ENCODE measurements at places on chromosomes 7 and 10.
A peak's percentile ranks its signal among the peaks of the same experiment; 100 is the strongest.

DNA sequence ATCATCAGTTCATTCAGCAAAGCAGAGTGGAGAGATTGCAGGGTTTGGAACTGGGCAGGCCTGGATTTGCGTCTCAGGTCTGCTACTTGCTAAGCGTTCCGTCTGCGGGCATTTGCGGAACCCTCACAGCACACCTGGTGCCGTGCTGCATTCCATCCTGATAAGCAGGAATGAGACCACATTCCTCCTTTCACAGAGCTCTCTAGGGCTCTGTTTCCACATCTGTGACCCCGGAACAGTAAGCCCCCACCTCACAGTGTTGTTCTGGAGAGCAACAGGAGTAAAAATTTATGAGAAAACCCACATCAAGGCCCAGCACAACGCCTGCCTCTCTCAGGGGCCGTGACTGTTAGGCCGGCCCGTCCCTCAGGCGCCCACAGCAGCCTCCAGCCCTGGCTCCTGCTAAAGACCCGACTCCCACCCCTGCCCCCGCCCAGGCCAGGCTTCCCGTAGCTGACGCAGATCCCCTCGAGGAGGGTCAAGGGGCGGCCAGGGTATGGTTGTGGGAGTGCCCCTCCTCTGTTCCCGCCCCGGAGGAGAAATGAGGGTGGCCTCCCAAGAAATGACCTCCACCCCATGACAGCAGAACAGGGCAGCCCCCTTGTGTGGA lies 128.9 kb downstream of the RGS10 start:
- DNase-seq: no peak

DNA sequence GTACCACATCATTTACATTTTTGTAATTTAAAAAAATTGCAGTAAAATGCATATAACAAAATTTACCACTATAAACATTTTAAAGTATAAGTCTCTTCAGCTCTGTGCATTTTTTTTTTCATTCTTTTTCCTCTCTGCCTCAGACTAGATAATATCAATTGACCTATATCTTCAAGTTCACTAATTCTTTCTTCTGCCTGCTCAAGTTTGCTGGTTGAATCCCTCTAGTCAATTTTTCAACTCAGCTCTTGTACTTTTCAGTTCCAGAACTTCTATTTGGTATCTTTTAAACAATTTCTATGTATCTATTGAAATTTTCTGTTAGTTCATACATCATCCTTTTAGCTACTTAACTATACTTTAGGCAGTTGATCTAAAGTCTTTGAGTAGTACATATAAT lies 112.0 kb downstream of the MICU1 start:
- DNase-seq: no peak

GRCh38 chr10:117350909-117351308 lies 24.3 kb downstream of the PDZD8 start:
- no peak for DNase-seq

- DNase-seq: no peak
Observed at GRCh38 chr10:49605216-49605938, 4.7 kb upstream of the SLC18A3 start.

GRCh38 chr10:129039406-129040370 lies 427.4 kb upstream of the MGMT start:
- no peak for DNase-seq

GRCh38 chr7:15081891-15082290 lies 179.3 kb upstream of the DGKB start:
- DNase-seq: no peak

GRCh38 chr10:13449296-13449695 lies 79.5 kb downstream of the BEND7 start:
- DNase-seq: no peak

DNA sequence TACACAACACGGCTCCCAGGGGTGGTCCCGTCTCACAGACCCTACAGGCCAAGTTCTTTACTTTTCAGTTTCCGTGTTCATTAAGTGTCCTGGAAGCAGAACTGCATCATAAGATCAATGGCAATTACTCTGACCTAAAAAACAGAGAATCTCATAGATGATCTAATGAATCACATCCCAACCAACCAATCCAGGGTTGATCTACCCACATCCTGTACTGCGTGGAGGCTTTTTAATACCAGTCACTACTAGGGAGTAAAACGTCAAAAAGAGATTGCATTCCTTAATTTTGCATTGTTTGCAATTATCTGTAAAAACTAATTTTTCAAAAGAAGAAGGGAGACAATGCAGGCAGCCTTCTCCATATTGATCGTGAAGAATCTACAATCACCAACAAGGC lies 72.6 kb downstream of the PARD3 start:
- DNase-seq: no peak

DNA sequence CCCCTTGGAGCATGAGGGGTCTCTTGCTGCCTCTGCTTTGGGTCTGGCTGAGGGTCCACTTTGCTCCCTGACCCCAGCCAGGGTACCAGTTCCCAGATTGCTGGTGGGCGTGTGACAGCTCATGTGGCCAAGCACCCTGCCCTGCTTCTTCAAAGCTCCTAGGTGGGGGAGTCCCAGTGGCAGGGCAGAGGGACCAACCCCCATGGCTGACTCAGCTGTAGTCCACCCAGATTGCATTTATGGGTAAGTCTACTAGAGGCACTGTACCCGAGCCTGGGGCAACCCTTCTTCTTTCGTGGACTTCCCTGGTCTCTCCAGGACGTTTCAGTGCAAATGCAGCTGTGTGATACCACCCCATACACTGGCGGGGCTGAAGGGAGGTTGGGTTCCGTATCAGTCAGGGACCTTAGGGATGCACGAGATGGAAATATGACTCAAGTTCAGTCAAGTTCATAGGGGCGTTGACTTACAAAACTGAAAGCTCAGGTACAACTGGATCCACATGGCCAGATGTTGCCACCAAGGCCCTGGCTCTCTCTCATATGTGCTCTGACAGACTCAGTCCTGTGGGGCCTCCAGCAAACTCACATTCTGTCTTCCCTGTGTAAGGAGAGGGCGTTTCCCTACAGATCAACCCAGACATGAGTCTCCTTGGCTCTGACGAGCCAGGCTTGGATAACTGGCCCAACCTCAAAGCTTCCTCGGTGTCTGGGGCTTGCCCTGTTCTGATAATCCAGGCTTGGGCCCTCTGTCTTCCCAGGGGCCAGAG lies 13.6 kb downstream of the PTPRE start:
- DNase-seq: peak; percentile 78

GRCh38 chr7:24902276-24902675 lies 77.7 kb downstream of the OSBPL3 start:
- no peak for DNase-seq

DNA sequence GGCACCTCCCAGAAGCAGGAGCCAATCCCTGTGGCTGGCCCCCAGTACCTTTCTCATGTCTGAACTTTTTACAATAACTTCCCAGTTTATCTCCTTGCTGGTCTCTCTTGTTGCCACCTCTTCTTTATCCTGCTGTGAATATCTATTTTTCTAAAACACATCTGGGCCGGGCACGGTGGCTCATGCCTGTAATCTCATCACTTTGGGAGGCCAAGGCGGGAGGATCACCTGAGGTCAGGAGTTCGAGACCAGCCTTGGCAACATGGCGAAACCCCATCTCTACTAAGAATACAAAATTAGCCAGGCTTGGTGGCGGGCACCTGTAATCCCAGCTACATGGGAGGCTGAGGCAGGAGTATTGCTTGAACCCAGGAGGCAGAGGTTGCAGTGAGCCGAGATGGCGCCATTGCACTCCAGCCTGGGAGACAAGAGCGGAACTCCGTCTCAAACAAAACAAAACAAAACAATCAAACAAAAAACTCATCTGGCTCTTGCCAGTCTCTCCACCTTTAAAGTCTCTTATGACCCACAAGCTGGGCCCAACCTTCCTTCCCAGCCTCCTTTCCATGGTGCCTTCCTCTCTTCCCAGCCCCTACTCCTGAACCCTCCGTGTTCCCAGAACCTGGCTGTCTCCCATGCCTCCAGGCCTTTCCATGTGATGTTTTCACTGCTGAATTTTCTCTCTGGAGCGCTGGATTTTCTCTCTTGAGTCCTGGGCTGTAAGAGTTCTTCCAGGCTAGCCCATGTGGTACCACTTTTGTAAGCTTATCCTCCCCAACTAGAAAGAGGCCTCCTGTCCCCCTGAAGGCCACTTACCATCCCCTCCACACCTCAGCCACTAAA lies 51.3 kb downstream of the HIP1 start:
- DNase-seq: no peak

- no peak for DNase-seq
Observed at GRCh38 chr7:80844916-80845315, 73.9 kb downstream of the SEMA3C start.

- DNase-seq: peak; percentile 58
Observed at GRCh38 chr7:131688738-131689661, 132.6 kb upstream of the PODXL start.

DNA sequence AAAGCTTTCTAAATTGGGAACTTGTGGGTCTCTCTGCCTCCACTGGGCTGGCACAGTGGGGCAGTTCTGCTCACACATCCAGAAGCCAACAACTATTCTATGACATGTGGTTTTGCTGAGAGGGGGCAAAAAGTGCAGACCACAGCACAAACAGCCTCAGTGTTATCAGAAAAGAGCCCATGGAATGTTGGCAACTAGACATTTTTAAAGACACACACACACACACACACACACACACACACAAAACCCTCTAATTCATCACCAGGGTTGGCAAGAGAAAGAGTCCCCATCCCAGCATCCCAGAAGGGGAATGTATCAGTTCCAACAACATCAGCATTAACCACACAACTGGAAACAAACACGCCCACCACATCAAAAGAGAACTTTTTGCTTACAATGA lies 117.1 kb downstream of the FGFR2 start:
- peak; percentile 7 for DNase-seq

- no peak for DNase-seq
Observed at GRCh38 chr7:73839743-73840714, 2.3 kb downstream of the METTL27 start.

GRCh38 chr7:120272701-120273475 lies at the start of gene KCND2:
Gene KCND2, plus strand, starts transcription at chr7:120273175.
- no peak for DNase-seq

DNA sequence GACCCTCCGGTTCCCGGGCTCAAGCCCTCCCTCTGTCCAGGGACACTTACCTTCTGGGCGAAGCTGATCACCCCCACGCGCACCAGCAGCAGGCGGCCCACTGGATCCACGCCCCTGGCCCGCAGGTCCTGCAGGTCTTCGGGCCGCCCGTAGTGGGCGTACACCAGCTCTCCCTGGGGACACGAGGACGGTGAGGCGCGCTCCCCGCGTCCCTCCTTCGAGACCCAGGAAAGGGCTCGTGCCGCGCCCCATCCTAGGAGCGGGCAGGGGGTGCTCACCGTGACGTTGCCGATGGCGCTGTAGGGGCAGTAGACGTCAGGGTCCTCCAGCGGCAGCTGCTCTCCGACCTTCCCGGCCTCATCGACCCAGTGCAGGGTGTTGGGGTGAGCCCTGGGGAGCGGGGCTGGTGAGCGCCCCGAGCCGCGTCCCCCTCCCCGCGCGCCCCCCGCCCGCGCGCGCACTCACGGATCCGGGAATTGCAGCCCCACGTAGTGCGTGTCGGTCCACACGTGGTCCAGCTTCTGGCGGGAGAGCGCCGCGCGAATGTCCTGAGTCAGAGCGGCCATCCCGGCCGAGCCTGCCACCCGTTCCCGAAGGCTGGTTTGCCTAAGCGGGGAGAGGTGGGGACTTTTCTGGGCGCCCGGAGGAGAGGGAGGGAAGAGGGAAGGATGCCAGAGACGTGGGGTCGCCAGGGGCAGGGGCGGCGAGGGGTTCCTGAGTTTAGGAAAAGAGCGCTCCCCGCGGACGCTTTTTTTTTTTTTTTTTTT lies 8.2 kb downstream of the TFR2 start:
- peak; percentile 42 for DNase-seq

- DNase-seq: no peak
Observed at GRCh38 chr7:84583331-84583730, 388.7 kb upstream of the SEMA3A start.

- no peak for DNase-seq
Observed at GRCh38 chr7:82442492-82443035, 1.0 kb downstream of the CACNA2D1 start.
